ENCODE measurements at places on chromosomes 11 and 22. TPM values are rescaled to one million over a fixed set of nuclear protein-coding genes. Genes with fewer than 3 reads are reported as not detected.

UBQLNL gene
- not detected for total RNA-seq

LIN7C gene
- total RNA-seq, result 44.7 TPM

BRSK2 gene
- 207 TPM for total RNA-seq

SAA4 gene
- total RNA-seq, result not detected
